ENCODE measurements at places on chromosomes 5 and 9.

- DNase-seq: no peak
Observed at GRCh38 chr9:121225240-121225639, 23.6 kb upstream of the RAB14 start.

DNA sequence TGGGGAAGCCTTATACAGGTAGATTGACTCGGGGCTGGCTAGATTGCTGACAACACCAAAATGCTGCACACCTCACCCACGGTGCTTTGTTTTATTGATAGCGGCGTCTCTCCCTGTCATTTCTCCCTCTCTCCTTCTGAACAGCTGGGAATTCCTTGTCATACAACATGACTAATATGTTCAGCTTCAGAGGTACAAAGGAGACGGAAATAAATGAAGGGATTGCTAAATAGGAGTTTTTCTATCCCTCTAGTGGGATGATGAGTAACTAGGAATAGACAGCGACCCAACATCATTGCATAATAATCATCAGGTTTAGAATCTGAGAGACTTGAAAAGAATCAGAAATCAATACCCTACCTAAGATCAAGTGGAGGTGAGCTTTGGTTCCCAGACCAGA, 337.7 kb upstream of the PANK3 start:
- DNase-seq: no peak

- no peak for DNase-seq
Observed at GRCh38 chr9:20065796-20066700, 277.2 kb upstream of the SLC24A2 start.

DNA sequence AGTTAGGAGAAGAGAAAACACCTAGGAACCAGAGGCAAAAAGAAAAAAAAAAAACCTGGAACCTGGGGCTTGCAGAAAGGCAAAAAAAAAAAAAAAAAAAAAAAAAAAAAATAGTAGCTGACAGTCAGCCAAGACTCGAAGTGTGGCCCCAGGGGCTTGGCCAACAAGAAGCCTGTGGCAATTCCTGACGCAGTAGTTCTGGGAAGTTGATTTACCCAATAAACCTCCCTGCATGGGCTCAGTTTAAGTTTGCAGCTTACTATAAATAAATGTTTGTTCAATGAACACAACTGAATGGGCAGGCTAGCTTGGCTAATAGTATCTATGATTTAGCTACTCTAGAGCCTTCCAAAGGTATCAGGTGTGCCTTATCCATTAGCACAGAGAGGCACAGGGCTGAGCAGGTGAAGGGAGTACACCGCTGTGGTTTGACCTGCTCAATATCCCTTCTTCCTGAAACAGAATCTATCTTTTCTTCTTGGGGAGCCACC, 21.3 kb upstream of the GLRX start:
- no peak for DNase-seq

GRCh38 chr5:172502969-172503368, 48.6 kb upstream of the SH3PXD2B start:
- no peak for DNase-seq

- no peak for DNase-seq
Observed at GRCh38 chr5:168875832-168876231, 296.7 kb upstream of the PANK3 start.

- no peak for DNase-seq
Observed at GRCh38 chr5:1150866-1151265, 39.0 kb upstream of the SLC12A7 start.

DNA sequence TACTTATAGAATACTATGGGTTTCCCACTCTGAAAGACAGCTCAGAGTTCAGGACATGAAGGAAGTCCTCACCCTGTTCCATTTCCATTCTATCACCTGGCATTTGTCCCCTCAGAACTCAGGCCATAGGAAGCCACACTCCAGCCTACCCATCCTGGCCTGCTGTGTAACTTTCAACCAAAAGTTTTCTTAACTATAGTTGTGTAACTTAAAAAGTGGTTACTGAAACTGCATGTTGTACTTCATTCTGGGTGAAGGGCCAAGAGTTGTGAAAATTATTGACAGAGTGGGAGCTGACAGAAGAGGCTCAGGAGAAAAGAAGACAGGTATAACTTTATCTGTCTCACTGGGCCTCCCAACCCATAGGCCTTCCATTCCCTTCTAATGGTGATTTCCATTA, 212.5 kb downstream of the RAB3C start:
- DNase-seq: no peak

DNA sequence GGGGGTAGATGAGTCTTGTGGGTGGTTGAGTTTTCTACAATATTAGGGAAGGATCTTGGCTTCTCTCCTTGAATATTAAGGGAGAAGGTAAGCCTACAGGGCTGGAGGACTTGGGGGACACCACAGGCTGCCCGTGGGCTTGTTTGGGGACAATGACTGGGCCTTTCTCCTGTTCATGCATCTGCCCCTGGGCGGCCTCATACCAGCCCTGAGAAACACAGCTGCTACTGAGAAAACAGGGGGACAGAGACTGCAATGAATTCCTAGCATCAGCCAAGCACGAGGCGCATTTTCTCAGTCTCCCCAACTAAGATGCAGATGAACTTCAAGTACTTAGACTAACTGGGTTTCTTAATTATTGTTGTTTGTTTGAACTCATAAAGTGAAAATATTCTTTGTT, 24.6 kb downstream of the C5orf58 start:
- DNase-seq: no peak

DNA sequence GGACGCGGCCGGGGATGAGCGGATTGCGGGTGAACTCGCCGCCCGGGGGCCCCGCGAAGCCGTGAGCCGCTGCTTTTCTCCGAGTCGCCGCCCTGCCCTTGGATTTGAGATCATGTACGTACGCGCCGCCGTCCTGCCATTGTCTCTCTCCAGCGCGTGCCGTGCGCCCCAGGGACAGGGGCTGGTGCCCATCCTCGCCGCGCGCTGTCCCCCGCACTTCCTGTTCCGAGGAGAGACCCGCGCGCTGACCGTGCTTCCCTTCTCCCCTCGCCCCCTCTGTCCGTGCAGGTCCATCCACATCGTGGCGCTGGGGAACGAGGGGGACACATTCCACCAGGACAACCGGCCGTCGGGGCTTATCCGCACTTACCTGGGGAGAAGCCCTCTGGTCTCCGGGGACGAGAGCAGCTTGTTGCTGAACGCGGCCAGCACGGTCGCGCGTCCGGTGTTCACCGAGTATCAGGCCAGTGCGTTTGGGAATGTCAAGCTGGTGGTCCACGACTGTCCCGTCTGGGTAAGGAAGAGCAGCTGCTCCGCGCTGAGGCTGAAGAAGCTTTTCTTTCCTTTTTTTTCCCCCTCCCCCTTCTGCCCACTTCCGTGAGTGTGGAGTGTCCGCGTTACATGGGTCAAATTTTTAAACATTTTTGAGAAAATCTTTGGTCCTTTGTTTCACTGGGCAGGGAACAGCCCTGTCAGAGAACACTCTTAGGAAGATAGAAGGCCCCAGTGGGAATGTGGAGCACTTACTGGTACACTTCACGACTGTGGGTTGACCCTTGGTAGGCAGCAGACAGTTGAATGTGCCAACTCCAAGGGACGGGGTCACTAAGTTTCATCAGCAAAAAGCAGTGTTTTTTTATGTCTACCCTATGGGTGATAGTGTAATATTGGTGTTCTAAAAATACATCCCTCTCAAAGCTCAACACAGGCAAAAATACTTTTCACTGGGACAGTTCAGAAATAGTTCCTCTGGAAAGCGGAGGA, 727 bp downstream of the RHOBTB3 start:
- no peak for DNase-seq

DNA sequence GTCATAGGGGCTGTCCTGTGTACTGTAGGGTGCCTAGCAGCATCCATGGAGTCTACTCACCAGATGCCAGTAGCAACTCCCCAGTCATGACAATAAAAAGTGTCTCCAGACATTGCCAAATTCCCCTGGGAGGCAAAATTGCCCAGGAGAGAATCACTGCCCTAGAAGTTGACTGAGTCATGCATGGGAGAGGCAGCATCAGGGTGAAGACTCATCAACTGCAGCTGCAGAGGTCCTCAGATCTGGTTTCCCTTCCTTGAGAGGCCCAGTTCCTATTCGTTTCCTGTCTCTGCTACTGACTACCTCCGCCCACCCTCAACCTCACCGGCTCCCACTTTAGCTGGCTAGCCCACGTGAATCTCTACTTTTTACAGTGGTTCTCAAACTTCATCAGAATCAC, 88.6 kb upstream of the AGXT2 start:
- DNase-seq: no peak

DNA sequence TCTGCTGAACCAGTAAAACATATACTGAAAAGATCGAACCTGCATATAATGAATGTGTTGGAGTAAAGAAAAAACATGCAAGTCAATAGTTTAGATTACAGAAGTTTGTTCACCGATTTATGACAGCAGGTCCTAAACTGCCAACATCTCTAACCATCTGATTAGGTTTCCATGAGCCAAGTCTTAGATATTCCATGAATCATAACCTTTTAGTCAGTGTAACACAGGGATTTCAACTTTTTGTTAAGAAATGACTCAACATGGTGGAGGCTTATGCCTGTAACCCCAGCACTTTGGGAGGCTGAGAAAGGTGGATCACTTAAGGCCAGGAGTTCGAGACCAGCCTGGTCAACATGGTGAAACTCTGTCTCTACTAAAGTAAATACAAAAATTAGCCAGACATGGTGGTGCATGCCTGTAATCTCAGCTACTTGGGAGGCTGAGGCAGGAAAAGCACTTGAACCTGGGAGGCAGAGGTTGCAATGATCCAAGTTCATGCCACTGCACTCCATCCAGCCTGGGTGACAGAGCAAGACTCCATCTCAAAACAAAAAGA, 38.7 kb downstream of the APC start:
- DNase-seq: no peak

DNA sequence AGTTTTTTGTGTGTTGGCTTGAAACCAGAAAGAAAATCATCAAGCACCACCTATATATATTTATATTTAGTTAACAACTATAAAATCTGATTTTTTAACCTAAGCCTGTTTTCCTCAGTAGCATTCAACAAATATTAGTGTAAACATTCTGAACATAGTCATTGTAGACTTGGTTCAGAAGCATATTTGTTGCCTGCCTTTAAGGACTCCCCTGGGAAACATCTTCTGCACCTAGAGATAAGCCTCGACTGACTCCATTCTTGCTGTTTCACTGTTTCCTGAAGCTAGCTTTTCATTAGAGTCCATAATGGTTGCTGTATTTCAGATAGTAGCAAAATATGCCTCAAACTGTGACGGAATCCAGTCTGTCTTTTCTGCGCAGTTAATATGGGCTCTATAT, 123.5 kb downstream of the TRIO start:
- no peak for DNase-seq

DNA sequence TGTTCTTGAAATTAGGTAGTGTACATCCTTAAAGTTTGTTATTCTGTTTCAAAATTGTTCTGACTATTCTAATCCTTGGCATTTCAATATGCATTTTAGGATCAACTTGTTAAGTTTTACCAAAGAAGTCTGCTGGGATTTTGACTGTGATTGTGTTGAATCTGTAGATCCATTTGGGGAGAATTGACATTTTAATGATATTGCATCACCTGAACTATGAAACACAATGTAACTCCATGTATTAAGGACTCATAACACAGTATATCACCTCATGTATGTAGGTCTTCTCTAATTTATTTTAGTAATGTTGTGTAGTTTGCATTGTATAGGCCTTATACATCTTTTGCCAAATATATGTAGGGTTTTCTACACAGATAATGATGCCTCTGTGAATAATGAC, 77.8 kb downstream of the RALGPS1 start:
- DNase-seq: no peak

GRCh38 chr9:112007575-112008240, 111.1 kb downstream of the UGCG start:
- DNase-seq: no peak

DNA sequence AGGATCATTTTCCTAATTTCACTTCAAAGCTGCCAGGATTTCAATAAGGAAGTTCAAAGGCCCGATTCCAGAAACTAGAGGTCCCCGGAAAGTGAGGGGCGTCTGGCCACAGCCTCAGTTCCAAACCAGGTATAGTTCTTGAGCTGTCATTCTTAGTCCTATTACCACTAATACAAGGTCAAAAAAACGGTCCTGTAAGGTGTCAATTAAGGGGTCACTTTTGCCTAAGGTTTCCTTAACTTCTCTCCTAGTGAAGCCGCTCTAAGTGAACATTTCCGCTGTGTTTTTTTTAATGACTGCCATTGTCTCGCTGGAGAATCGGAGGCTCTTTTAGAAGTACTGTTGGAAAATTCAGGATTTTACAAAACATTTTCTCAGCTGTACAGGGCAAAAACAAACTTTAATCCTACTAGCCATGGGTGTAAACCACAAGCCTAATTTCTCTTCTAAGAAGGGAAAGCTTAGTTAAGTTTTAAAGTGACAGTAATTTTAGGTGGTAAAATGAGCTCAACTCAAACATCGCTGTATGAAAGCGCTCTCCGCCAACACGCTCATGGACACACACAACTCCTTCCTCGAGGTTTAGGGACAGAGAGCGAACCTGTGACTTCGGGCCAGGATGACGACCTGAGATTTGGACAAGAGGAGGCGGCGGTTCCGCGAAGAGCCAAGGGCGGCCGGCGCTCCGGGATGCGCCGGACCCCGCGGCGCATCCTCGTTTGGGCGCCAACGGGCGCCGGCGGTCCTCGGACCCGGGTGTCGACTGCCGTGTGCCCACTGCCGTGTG, 76.7 kb upstream of the IFNE start:
- no peak for DNase-seq

- no peak for DNase-seq
Observed at GRCh38 chr5:3531320-3531986, 64.2 kb upstream of the IRX1 start.

DNA sequence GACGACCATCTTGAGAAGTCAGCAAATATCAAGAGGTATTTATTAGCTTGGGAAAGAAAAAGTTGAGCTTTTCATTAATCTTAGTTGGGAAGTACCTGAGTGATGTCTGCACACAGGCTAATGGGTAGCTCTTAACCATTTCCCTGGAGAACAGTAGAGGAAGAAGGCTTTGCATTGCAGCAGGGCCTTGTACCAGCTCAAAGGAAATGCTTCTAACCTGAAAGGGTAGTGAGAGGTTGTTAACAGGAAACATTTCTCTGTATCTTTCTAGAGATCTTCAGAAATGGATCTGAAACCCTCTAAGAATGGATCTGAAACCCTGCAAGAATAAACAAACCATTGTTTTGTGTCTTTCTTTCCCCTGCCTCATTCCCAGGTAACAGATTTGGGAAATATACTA, 393.3 kb downstream of the PLK2 start:
- no peak for DNase-seq

GRCh38 chr9:15231788-15232635, 75.0 kb downstream of the TTC39B start:
- DNase-seq: no peak

DNA sequence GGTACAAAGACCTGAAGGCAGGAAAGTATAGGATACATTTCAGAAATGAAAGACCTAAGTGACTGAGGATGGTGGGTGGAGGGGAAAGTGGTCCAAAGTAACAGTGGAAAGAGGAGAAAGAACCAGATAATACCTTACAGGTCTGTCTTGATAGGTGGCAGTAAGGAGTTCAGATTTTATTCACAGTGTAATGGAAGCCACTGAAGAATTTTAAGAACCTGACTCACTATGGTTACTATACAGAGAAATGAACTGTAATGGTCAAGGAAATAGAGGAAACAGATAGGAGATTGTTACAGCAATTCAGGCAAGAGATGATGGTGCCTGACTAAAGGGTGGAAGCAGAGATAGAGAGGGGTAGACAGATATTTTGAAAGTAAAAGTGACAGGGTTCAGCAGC, 46.5 kb downstream of the EPB41L4A start:
- no peak for DNase-seq

- DNase-seq: no peak
Observed at GRCh38 chr5:64295101-64295500, 129.5 kb downstream of the RNF180 start.
